ENCODE measurements at places on chromosomes 11 and 22.

DNA sequence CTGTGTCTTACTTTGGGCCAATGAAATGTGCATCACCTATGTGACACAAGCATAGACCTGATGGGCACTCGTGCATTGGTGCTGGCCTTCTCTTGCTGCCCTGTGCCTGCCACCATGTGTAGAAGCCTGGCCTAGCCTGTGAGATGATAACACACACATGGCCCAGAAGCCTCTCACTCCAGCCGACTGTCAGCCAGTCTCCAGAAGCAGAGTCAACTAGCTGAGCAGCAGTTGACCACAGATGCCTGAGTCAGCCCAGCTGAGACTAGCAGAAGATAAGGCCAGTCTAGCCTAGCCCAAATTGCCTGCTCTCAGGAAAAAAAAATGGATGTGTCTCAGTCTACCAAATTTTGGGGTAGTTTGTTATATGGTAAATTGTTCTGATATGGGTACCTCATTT is 46.2 kb downstream of the CSNK2A3 start:
- no peak for DNase-seq

DNA sequence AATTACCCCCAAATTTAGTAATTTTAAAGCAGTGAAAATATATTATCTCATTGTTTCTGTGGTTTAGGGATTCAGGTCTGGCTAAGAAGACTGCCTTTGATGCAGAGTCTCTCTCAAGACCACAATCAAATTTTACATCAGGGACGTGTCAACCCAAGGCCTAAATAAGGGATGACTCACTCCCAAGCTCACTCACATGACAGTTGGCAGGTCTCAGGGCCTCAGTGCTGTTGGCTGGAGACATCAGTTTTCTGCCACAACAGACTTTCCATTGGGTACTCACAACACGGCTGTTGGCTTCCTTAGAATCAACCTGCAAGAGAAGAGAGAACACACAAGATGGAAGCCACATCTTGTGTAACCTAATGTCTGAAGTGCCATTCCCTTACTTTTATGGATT is 377.3 kb downstream of the FAM181B start:
- no peak for DNase-seq

DNA sequence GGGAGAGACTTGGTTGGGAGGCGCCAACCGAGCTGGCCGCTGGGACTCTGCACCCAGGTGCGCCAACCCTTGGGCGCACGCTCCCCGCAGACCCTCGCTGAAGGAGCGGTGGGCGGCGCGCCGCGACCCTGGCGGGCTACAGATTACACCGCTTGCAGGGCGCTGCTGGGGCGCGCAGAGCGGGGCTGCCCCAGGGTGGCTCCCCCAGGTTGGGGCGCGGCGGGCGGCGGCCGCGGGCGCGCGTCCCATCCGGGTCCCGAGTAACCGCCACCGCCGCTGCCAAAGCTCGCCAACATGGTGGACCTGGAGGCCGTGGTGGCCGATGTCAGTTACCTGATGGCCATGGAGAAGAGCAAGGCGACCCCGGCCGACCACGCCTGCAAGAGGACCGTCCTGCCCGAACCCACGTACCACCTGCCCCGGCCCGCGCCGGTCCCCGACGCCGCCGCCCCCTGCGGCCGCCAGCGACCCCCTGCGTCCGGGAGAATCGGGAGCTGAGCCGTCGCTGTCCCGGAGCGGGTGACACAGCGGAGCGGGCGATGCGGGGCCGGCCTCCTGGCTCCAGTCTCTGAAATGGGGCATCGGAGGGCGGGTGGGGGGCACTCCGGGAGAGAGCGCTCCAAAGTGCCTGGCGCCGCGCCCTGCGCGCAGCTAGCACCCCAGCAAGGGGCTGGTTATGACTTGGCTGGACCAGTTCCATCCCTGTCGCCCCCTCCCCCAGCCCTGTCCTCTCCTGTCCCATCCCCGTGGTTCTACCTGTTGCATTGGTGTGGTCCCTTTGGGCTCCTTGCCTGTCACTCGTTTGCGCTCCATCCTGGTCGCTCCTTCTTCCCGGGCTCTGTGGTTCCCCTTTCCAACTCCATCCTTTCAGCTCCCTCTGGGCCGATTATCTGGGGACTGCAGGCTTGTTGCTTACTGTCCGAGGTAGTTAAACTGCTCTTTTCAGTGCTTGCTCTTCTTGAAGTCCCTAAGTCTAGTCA is 143.3 kb upstream of the GRK3 start:
- no peak for DNase-seq

- DNase-seq, result peak; percentile 75
These were observed 12.1 kb downstream of the RNH1 start for GRCh38 chr11:494761-495536.

GRCh38 chr11:41309716-41310115 is 149.7 kb downstream of the LRRC4C start:
- no peak for DNase-seq
